ELF-1 (cell line): ENCODE measurements at places on chromosomes 4 and X.

- DNase-seq: no peak
Observed at GRCh38 chr4:142036795-142037583, 400.6 kb downstream of the IL15 start.

DNA sequence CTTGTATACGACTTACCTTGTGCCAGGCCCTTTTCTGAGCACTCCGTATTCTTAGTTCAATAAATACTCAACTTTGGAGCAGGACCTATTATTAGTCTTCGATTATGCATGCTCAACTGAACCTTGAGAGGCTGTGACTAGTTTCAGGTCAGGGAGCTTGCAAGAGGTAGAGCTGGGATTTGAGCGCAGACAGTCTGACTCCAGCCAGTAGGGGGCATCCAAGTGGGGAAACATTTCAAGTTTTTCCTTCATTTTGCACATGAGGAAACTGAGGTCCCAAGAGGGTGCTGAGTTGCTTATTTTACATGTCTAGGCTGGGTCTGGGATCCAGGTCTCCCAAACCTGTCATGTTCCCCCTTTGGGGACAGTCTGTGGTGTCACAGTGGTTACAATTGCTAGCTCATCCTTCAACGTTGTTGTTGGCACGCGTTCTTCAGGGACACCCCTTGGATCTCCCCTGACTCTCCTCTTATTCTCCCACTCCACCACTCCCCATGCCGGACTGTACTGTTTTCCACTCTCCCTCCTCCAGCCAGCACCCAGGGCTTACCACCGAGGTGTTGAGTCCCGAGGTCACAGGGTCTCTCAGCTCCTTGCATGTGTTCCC, 6.7 kb upstream of the PRICKLE3 start:
- peak; percentile 76 for DNase-seq

- DNase-seq: no peak
Observed at GRCh38 chrX:47687263-47687662, 28.3 kb upstream of the UXT start.

- peak; percentile 14 for DNase-seq
Observed at GRCh38 chr4:173317004-173317403, 17.2 kb downstream of the HMGB2 start.

- DNase-seq: no peak
Observed at GRCh38 chrX:120238933-120239332, 11.7 kb upstream of the ZBTB33 start.

- DNase-seq: no peak
Observed at GRCh38 chr4:162497564-162498167, 333.9 kb upstream of the FSTL5 start.

DNA sequence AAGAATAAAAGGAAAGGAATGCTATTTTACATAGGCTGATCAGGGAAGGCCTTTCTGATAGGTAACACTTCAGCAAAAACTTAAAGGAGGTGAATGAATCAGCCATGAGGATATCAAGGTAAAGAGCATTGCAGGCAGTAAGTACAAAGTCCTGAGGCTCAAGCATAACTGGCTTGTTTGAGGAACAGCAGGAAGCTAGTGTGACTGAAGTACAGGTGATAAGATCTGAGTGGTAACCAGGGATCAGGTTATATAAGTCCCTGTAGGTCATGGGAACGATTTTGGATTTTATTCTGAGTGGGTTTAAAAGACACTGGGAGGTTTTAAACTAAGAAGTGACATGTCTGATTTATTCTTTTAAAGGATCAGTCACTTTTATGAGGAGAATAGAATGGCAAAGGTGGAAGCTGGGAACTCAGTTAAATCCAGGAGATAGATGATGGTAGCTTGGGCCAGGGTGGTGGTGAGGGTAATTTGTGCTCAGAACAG, 47.1 kb upstream of the THOC2 start:
- no peak for DNase-seq

GRCh38 chr4:151665022-151665784, 95.6 kb downstream of the GATB start:
- no peak for DNase-seq

DNA sequence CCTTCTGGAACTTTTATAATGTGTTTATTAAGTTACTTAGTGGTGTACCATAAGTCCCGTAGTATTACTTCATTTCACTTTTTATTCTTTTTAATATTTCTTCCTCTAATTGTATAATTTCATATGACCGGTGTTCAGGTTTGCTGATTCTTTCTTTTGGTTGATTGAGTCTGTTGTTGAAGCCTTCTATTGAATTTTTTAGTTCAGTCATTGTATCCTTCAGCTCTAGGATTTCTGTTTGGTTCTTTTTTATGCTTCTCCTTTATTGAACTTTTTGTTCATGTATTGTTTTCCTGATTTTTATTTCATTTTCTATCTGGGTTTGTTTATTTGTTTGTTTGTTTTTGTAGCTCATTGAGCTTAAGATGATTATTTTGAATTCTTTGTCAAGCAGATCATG, 8.8 kb downstream of the CEP44 start:
- DNase-seq: no peak

GRCh38 chrX:22575161-22575845, 302.6 kb downstream of the CBLL2 start:
- DNase-seq: no peak

DNA sequence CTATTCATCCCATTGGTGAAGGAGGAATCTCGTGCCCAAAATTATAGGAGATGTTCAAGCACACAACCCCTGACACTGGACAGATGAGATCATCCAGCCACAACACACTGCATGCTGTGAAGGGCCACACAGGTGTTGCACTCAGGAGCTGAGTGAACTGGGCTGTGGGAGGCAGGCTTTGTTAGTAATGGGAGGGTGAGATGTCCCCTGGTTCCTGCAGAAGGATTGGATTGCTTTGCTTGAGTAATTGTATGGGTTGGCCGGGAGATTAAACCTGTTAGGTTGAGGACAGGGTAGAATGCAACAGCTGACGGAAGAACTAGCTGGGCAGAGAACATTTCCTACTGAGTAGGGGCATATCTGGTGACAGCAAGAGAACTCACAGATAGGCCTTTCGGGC, 152.2 kb downstream of the TACR3 start:
- no peak for DNase-seq
